NCI-H2081 (cell line): ENCODE measurements at places on chromosomes 2 and 18.

GRCh38 chr2:236744281-236744705, 174.7 kb downstream of the ACKR3 start:
- DNase-seq: no peak

GRCh38 chr2:233413046-233413445, 58.8 kb downstream of the DGKD start:
- DNase-seq: no peak

- DNase-seq: no peak
Measured at GRCh38 chr2:144511937-144512336, 8.0 kb downstream of the ZEB2 start.

- no peak for DNase-seq
Measured at GRCh38 chr2:152611458-152612231, 105.6 kb downstream of the PRPF40A start.

GRCh38 chr2:22361571-22361970, 1023.4 kb upstream of the KLHL29 start:
- DNase-seq: no peak

- DNase-seq: no peak
Measured at GRCh38 chr18:54229421-54230059, 5.1 kb upstream of the MBD2 start.

- DNase-seq: no peak
Measured at GRCh38 chr2:236833501-236834073, 252.1 kb upstream of the COPS8 start.

DNA sequence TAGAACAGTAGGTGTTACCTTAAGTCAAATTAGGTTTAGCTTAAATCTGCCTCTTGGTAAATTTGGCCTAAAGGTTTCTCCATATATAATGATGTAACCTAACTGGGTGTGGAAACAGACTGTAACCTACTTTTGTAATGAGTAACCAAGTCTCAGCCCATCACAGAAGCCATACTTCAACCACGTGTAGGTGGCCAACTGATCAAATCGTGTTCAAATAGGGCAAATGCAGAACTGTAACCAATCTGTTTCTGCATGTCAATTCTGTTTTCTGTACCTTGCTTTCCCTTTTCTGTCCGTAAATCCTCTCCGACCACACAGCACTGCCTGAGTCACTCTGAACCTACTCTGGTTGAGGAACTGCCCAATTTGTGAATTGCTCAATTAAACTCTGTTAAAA, 34.0 kb upstream of the PLA2R1 start:
- DNase-seq: no peak

DNA sequence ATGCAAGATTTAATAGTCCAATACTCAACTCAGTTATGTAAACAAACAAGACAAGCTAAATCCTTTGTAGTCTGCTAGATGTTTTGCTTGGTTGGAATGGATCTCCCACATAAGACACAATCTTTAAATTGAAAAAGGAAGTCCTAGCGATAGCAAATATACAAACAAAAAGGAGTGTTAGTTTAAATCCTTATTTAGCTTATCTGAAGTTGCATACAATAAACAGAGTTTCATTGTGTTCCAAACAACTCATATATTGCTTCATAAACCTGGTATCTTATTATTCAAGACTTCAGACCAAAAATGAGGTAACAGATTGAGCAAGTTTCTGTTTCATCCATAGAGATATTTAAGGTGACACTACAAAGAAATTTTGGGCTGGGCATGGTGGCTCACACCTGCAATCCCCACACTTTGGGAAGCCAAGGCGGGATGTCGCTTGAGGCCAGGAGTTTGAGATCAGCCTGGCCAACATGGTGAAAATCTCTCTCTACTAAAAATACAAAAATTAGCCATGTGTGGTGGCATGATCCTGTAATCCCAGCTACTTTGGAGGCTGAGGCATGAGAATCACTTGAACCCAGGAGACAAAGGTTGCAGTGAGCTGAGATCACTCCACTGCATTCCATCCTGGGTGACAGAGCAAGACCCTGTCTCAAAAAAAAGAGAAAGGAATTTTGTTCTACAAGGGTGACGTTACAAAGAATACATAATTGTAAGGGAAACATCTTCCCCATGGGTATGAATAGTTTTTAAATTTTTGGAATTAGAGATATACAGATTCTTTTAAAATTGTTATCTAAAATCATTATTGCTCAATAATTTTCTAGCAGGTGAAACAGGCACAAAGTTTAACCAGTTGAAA, 150.5 kb upstream of the L3MBTL4 start:
- no peak for DNase-seq

DNA sequence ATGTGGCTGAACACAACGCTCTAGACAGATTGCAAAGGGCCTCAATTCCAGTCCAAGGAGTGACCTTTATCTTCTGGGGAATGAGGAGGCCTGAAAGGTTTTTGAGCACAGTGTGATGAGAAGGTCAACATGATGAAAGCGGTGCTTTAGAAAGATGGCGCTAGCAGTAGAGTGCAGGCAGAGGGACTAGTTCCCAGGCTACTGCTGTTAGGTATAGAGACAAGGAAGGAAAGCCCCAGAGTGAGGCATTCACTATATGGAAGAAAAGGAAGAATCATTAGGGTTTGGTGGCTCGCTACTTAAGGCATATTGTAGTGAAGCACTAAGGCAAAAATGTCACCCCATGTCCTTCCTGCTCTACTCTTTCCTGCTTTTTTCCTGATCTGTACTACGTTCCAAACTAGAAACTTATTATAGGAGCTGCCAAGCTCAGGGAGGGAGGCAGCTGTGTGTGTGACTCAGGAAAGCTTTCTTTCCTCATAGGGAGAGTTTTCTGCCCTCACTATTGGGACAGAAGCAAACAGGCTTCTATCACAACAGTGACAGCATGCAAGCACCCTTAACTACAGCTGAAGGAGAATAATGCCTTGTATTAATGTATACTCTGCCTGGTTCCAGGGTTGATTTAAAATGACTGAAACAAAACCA, 160.8 kb upstream of the CAVIN2 start:
- DNase-seq: no peak

GRCh38 chr2:147937744-147938349, 82.7 kb downstream of the ORC4 start:
- DNase-seq: peak; percentile 29
